Activated naive CD4-positive, alpha-beta T cell (primary cell): ENCODE measurements at places on chromosomes 2 and 18.

DNA sequence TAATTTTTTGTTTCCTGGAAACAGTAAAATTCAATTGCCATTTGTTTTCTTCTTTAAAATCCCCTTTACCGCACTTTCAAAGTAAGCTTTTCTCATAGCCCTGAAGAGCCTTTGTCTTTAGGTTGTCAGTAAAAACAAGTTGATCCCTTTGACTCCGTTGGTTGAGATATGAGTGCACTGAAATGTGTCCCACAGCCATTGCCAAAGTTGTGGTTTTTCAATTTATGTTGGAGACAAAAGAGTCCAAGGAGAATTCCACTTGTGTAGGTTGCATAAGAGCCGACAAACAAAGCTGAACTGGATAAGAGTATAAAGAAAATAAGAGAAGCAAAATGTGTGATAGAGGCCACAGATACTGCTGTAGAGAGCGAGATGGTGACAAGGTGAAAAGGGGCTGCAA, 26.1 kb upstream of the HNMT start:
- no peak for DNase-seq

- DNase-seq = no peak
Measured at GRCh38 chr2:25279091-25279651, 62.6 kb downstream of the DNMT3A start.

GRCh38 chr18:48767090-48767690, 183.6 kb downstream of the SMAD7 start:
- DNase-seq = no peak

DNA sequence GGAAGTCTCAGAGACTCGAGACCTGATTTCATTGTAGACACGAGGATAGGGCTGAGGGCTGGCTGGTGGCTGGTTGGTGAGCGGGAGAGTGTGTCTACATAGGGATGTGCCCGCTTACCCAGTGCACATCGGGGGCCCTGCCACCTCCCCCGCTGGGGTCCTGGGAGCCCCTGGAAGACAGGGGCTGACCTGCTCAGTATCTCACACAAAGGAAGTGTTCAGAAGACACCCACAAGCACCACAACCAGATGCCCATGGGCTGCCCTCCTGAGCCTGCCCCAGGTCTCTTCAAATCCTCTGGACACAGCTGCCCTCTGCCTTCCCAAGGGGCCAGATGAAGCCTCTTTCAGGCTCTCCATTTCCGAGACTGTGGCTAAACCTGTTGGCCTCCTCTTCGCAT, 43.1 kb downstream of the MYCN start:
- no peak for DNase-seq

DNA sequence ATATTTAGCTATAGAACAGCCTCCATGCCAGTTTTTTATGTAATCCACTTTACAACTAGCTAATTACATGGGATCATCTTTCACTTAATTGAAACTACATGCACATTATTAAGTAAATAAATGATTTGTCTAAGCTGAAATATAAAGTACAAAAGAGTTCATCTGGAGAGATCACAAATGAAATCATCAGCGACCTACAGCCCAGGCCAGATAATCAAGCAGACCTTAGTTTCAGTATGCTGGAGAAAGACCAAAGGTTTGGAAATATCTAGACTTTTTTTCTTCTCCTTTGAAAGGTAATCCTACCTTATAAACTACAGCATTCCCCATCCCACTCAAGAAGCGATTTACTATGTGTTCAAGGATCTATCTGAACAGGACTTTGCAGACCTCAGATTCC, 26.5 kb downstream of the FIGN start:
- DNase-seq = no peak

- DNase-seq = no peak
Measured at GRCh38 chr2:176103742-176104315, 3.3 kb upstream of the HOXD11 start.

- no peak for DNase-seq
Measured at GRCh38 chr2:50840341-50841124, 191.4 kb downstream of the NRXN1 start.

DNA sequence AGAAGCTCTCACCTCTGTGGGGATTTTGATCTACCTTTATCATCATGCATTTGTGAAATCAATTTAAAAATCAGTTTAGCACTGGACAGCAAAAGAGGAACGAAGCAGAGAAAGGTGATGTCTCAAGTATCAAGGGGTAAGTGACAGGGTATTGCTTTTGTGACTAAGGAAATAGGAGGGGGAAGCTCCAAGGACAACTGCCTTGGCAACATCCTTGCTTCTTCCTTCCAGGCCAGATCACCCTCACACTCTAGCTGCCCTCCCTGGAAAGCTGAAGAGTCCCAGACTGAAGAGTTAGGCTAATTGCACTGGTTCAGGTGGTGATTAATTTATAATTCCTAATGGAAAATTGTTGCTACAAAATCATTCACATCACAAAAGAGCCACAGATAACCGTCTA, 859.1 kb upstream of the ACVR2A start:
- DNase-seq = no peak
